NCI-H82 (cell line): ENCODE measurements at places on chromosomes 3 and 15.
A peak's percentile ranks its signal among the peaks of the same experiment; 100 is the strongest.

DNA sequence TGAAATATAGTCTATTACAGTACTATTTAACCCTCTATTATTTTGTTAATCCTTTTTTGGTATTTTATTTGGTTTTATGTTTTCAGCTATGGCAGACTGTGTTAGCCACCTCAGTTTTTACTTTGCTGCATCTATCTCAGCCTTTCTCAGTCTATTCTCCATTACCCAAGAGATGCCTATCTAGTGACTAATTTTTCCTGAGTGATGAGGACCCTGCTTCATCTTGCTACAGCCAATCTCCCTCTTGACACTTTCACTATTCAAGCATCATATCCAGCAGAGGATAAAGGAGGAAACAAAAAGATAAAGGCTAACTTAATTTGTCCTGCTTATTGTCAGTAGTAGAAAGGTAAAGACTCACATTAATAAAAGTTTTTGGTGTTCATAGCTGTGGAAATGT lies 141.8 kb upstream of the NECTIN3 start:
- no peak for DNase-seq

GRCh38 chr15:40252438-40253166 lies 13.7 kb downstream of the PAK6 start:
- no peak for DNase-seq

DNA sequence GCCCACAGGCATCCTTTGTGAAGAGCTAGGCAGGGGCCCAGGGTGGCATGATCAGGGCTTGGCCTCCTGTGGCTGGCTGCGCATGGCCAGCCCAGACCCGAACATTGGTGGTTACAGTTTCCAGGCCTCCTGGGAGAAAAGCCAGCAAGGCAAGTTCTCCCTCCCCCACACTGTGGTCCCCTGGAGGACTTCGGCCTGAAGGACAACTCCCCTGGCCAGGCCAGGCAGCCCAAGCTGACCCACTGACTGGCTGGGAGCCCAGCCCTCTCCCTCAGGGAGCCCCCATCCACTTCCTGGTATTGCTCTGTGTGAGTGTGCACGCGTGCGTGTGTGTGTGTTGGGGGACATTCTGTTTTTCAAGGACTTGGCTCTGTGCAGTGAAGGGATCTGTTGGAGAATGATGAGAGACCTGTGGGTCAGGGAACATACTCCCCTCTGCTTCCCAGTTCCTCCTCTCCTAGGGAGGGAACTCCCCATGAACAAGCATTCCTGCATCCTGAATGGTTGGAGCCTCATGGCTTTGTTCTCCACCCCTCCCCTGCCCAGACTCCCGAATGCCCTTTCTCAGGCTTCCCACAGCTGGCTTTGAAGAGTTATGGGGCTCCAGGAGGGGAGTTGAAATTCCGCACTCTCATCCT lies 29.5 kb downstream of the CORO2B start:
- no peak for DNase-seq

DNA sequence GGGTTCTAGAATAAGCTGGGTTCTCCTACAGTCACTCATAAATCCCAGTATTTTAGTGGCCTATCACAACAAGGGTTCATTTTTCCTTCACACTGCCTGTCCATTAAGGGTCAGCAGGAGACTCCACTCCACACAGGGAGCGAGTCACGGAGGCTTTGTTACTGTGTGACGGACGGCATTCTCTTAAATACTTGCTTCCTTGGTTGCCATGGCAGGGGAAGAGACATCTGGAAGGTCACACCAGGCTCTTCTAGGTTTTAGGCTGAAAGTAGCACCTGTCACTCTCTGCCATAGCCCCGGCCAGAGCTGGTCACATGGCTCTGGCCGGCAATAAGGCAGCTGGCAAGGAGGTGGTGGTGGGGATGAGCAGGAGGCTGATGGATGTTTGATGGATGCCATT lies 89.4 kb upstream of the ANKRD34C start:
- peak; percentile 69 for DNase-seq

DNA sequence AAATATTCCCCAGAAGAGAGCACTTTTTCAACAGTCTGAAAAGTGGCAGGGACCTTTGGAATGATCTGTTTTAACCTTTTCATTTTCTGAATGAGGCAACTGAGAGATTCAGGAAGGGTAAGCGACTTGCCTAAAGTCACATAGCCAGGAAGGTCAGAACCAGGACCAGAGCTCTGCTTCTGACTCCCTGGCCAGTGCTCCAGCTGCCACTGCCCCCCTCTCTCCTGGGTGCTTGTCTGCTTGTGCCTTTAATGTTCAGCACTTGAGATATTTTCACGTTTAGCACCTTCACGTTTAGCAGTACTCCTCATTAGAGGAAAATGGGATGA lies 68.3 kb downstream of the SMAD3 start:
- no peak for DNase-seq

- DNase-seq = no peak
These were observed 20.9 kb downstream of the PLCL2 start for GRCh38 chr3:16905704-16906103.

DNA sequence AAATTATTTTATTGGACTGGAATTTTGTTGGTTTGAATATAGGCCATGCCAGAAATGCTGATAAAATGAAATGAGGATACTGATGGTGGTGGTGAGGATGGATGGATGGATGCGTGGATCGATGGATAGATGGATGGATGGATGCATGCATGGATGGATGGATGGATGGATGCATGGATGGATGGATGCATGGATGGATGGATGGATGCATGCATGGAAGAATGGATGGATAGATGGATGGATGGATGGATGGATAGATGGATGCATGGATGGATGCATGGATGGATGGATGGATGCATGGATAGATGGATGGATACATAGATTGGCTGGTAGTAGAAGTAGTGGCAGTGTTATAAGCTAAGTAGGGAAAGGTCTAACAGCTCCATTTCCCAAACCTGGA lies 40.1 kb downstream of the CPN2 start:
- DNase-seq = no peak

DNA sequence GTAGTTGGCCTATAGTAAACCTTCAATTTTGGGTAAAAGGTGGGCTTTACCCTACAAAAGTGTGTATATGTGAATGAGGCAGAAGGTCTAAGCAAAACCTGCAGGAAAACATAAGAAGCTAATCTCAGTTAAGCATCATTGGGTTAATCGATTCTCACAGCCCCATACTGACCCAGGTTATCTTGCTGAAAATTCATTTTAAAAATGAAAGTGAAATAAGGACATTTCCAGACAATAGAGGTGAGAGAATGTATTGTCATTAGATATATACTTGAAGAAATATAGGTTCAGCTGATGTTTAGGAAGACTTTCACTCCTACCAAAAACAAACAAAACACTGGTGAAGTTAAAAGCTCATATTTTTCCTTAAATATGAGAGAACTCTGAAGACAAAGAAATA lies 85.6 kb downstream of the MCF2L2 start:
- no peak for DNase-seq

GRCh38 chr15:62603742-62604141 lies 438.7 kb upstream of the C2CD4B start:
- DNase-seq = no peak

- DNase-seq = peak; percentile 31
These were observed 15.4 kb downstream of the HHLA2 start for GRCh38 chr3:108311797-108312196.

- peak; percentile 66 for DNase-seq
These were observed 290.5 kb upstream of the VEPH1 start for GRCh38 chr3:157793745-157794144.

DNA sequence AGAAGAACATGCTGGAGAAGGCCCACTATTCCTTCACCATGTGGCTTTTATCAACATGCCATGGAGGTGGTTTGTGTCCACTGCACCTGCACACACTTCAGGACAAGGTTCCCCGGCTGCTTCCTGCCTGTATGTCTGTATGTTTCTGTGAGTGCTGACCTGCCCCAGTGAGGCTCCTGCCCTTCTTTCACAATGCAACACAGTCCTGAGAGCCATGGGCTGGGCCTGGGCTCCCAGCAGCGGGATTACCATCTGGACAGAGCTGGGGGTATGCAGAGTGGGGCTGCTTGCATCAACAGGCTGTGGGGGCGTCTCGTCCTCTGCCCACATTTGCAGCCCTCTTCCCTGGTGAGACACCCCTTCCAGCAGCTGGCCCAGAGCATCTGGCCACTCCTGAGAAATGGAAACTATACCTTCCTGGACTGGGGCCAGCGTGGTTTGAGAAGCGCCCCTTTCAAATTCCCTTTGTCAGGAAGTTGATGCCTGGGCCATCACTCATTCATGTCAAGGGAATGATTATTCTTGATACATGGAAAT lies 29.3 kb upstream of the C15orf39 start:
- no peak for DNase-seq

- DNase-seq = no peak
These were observed 8.4 kb upstream of the RTP1 start for GRCh38 chr3:187188931-187189330.

- no peak for DNase-seq
These were observed 27.1 kb upstream of the SKIL start for GRCh38 chr3:170330366-170330765.

DNA sequence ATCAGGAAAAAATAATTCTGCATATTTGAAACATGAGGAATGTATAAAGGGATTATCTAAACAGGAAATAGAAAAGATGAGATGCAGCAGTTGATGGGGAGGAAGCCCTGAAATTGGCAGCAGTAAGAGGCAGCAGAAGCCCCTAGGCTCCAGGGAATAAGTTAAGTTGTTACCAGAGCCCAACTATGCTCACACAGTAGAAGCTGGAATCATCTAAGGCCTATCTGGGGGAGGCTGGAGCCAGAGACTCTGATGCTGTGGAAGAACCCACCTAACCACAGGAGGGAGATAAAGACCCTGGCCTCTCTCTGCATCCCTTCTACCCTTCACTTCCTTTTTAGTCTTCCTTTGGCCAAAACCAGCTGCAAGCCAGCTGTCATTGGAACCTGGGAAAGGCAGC lies 519.7 kb downstream of the DIPK2A start:
- peak; percentile 20 for DNase-seq

DNA sequence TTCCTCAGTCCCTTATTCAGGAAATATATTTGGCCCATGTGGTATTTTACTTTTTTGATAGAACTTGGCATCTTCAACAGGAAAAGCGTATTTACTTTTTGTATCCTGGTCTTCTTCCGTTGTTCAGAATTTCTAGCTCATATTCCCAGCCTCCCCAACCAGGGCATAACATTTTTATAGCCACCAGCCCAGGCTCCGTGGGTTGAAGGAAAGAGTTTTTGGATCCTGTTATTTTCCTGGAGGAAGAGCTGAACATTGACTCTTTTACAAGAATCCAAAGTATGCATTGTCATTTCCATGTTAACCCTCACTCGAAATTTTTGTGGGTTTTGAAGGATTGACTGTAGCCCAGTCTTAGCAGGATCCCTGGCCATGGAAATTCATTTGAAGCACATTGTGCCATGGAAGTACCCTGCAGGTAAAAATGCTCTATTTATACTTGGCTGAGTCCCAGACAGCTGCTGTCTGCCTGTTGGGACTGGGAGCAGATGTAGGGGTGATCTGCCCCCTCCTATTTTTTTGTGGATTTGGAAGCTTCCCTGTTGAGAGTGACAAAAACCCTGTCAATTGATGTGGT lies 98.8 kb downstream of the AKAP13 start:
- DNase-seq = peak; percentile 70

- DNase-seq = no peak
These were observed 143.8 kb downstream of the ERC2 start for GRCh38 chr3:56324473-56324872.

DNA sequence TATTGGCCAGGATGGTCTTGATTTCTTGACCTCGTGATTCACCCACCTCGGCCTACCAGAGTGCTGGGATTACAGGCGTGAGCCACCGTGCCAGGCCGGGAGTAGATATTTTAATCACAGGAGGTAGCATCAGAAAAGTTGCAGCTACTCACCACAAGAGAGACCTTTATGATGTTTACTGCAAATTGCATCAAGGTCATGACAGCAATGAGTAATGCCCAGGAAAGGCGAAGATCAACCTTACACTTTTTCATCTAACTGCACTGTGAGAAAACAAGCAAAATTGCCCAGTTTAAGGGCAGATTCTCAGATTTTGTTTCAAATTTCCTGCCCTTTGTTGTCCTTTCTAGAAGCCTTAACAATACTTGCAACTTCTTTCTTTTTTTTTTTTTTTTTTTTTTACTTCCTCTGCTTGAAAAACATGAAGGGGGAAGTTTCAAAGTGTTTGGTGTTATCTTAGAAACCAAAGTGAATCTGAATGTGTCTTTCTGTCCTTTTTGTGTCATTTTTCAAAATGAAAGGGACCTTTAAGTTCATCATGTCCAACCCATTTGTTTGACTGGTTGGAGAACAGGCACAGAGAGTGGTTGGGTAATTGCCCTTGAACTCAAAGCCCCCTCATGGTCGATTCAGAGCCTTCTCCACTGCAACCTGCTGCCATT lies 25.0 kb downstream of the TGFBR2 start:
- no peak for DNase-seq

DNA sequence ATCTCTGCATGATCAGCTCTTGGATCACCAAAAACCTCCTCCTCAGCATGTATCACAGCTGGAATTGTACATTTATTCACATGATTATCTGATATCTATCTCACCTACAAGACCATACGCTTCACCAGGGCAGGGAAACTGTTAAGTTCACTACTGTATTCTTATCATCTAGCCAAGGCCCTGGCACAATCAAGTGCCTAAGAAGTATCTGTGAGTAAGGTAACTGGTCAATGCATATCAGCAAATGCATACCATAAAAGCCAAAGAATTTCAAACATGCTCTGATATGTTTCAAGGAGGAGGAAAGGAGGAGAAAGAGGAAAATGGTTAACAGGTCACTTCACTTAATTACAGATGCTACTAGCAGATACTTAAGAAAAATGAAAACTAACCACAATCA lies 158.4 kb downstream of the LIPC start:
- DNase-seq = no peak

GRCh38 chr3:72444656-72445223 lies 403.5 kb downstream of the SHQ1 start:
- no peak for DNase-seq

DNA sequence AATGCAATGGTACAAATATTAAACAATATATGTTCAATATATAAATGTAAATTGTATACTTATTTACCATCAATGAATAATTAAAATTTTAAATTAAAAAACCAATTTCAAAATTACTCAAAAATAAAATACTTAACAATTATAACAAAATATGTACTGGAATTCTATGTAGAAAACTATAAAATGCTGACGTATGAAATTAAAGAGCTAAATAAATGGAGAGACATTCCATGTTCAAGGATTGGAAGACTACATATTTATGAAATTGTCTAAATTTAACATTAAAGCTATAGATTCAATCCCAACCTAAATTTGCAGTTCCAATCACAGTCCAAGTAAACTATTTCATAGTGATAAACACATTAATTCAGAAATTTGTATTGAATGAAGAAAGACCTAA lies 1522.4 kb downstream of the SI start:
- DNase-seq = no peak
